Fibroblast of skin of right biceps (primary cell): ENCODE measurements at places on chromosomes 3 and 15.

- no peak for DNase-seq
Observed at GRCh38 chr15:77035999-77036471, 34.9 kb downstream of the TSPAN3 start.

- peak; percentile 35 for DNase-seq
Observed at GRCh38 chr15:48427479-48427878, 96.2 kb downstream of the DUT start.

DNA sequence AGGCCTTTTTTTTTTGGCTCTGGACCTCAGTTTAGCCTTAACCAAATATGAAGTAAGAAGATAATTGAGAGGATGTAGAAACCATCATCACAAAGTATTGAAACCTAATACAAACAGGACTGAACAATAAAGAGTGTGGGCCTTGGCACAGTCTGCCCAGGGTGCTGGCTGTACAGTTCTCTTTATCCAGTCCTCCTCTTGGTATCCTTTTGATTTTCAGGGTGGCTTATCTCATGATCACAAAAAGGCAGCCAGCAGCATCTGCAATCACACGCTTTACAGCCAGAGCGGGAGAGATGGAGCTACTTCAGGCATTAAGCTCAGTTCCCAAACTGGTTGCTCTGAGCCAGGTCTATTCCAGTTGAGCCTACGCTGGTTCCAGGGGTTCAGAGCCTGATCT is 239.7 kb downstream of the RPLP1 start:
- DNase-seq = no peak

- no peak for DNase-seq
Observed at GRCh38 chr3:52086461-52086860, 30.1 kb upstream of the DUSP7 start.
